T-helper 9 cell (primary cell): ENCODE measurements at places on chromosomes 11 and 22.
A peak's percentile ranks its signal among the peaks of the same experiment; 100 is the strongest.

DNA sequence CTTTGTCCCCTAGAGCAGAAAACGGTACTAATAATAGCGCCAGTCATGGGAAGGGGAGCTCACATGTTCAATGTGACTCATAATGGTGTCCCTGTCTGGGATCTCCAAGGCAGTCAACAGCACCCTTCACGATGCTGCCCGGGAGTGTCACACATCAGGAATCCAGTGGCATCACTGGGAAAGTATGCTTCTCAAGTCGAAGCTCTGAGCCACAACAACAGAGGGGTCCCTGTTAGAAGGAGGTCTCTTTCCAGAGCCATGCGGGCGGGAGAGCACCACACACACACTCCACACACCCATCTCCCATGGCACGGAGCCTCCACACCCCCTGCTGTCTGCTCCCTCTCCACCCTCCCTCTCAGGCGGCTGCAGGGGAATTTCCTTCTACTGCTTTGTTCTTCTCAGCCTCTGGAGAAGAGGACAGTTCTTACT is 119.7 kb downstream of the ETS1 start:
- DNase-seq, result peak; percentile 47

GRCh38 chr11:70348608-70349007 is 49.7 kb upstream of the CTTN start:
- no peak for DNase-seq

- DNase-seq, result no peak
Observed at GRCh38 chr11:10438458-10438857, 16.6 kb upstream of the AMPD3 start.

DNA sequence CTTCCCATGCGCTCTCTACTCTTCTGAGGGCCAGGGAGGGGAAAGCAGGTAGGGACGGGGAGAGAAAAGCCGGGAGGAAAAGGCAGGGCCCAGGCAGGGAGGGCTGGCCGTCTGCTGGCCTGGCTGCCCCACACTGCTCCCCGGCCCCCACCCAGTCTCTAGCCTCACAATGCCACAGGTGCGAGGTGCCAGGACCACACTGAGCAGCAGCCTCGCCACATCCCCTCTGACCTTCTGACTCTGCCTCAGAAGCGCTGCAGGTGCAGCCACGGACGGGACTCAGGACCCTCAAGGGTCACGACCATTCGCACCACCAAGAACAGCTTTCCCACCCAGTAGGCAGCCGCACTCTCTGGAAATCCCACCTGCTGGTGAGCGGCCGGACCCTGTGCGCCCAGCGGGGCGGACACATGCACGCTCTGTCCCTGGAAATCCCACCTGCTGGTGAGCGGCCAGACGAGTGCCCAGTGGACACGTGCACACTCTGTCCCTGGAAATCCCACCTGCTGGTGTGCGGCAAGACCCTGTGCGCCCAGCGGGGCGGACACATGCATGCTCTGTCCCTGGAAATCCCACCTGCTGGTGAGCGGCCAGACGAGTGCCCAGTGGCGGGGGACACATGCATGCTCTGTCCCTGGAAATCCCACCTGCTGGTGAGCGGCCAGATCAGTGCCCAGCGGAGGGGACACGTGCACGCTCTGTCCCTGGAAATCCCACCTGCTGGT is 20.1 kb downstream of the TOLLIP start:
- no peak for DNase-seq

GRCh38 chr11:46366661-46367161 is 14.8 kb upstream of the MDK start:
- DNase-seq, result no peak

DNA sequence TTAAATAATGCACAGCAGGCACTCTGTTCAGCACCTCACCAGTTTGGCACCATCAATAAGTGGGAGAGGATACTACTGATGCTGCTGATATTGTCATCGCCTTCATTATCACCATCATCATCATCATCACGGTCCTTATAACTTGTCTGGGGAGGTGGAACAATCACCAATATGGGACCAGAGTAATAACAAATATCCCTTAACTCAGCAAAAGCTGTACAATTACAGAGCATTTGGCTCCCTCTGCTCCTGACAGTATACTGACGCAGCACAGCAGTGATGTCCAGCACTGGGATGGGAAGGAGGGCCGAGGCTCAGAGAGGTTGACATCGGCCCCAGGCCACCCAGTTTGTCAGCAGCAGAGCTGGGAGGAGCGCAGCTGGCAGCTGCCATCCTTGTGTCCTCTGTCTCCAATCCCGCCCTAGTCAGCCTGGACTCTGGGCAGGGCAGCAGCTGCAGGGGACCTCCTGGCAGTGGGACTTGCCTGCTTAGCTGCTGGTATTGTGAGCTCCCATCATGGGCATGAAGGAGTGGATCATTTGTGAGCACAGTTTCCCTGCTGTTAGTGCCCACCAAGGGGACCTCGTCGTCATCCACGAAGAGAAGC is 90.0 kb downstream of the DHCR7 start:
- no peak for DNase-seq

GRCh38 chr11:83612891-83613766 is 327.0 kb upstream of the CCDC90B start:
- DNase-seq, result no peak

DNA sequence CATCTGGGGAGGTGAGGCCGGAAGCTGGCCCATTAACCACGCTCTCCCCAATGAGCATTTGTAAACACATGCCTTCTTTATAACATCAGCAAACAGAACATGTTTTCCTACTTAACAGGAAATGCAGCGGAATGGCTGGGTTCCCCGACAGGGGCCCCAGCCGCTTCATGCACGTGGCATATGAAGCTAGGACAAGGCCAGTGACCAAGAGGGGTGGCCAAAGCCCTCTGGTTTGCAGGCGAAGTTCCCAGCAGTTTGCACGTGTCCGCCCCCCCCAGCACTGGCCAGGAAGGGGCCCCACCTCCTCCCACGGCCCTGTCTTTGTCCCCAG is 38.7 kb upstream of the LINC01488 start:
- no peak for DNase-seq

DNA sequence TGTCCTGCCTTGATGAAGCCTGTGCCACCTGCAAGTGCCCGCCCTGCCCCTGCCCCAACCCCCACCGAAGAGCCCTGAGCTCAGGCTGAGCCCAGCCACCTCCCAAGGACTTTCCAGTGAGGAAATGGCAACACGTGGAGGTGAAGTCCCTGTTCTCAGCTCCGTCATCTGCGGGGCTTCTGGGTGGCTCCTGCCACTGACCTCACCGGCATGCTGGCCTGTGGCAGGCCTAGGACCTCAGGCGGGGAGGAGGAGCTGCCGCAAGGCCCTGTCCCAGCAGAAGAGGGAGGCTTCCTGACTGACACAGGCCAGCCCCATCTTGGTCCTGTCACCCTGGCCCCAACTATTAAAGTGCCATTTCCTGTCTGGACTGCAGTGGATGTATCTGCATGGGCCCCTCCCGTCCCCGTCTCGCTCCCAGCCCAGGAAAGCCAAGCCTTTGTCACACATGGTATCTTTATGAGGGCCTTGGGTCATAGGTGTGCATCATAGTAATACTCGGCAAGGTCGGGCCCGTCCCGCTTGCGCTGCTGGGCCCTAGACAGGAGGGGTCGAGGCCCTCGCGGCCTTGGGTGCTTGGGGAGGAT is 882 bp downstream of the FREY1 start:
- no peak for DNase-seq

DNA sequence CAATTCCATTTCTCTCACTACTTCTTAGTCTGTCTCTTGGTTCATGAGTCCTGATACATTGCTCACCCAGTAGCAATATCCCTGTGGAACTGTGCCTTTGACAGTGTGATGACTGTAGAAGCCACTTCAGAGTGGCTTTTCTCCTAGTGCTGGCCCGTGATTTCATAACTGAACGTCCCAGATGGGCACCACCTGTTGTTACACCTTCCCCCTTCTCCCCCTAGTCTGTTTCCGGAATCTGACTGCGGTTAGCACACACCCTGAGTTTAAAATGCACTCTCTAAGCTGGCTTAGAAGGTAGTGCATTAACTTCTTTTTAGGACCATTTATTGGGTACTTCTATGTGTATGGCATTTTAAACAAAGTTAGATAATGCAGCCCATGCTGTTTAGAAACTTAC is 83.0 kb downstream of the ALX4 start:
- DNase-seq, result no peak

DNA sequence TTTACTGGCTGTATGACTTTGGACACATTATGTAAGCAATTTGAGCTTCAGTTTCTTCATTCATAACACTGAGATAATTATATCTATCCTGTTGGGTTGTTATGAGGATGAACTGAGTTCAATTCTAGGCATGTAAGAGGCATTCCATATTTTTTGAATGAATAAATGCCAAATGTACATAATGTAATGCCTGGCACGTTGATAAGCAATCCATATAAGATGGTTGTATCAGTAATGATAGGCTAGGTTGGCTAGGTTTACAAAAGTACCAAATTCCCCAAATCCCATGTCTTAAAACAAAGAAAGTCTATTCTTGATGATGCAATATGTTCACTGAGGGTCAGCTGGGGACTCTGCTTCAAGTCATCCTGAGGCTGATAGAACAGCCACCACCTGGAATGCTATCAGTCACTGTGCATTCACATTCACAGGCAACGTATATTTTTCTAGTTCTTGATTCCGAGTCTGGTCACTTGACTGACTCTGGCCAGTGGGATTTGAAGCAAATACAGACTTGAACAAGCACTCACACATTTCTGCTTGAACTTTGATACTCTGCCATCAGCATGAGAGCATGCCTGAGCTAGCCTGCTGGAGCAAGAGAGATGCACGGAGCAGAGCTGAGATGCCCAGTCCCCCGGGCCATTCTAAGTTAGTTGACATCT is 104.0 kb upstream of the TIMP3 start:
- DNase-seq, result no peak

DNA sequence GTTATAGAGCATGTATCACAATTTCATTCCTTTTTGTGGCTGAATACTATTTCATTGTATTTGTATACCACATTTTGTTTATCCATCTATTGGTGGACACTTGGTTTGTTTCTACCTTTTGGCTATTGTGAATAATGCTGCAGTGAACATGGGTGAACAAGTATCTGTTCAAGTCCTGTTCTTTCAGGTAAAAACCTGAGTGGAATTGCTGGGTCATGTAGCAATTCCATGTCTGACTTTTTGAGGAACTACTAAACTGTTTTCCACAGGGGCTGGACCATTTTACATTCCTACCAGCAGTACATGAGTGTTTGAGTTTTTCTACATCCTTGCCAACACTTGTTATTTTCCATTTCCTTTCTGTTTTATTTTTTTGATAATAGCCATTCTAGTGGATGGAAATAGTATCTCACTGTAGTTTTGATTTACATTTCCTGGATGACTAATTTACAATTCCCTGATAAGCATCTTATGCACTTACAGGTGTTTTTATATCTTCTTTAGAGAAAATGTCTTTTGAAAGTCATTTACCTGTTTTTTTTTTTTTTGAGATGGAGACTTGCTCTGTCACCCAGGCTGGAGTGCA is 12.2 kb downstream of the CABIN1 start:
- no peak for DNase-seq

DNA sequence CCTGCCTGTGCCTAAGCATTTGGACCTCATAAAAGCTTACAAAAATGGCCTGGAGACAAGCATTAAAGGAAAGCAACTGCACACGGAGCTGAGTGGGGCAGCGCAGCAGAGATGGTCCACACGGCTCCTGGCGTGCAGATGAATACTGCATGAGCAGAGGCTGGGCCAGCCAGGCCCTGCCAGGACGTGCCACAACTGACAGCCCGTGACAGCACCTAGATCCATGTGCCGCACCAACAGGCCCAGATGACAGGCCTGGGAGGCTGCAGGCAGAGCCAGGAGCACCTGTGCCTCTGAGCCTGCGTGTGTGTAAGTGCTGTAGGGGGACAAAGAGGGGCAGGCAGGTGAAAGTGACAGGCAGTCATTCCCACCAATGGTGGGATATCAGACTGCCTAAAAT is 33.4 kb downstream of the MICAL3 start:
- no peak for DNase-seq

- no peak for DNase-seq
Observed at GRCh38 chr11:31932879-31933278, 121.8 kb upstream of the PAX6 start.

DNA sequence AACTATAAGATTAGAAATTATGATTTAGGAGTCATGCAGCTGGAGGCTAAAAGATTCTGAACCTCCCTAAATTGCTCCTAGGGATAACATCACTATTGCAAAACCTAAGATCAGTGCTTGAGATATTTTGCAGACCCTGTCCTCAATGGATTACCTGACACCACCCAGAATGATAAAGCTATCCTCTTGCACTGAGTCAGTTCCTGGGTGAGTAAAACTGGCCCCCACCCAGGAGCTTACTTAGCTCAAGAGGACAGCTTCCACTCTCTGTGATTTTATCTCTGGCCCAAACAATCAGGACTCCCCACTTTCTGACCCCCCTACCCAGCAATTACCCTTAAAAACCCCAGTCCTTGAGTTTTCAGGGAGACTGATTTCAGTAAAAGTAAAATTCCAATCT is 2074.4 kb upstream of the RAG2 start:
- DNase-seq, result no peak

- no peak for DNase-seq
Observed at GRCh38 chr11:19433367-19433766, 192.6 kb upstream of the E2F8 start.

DNA sequence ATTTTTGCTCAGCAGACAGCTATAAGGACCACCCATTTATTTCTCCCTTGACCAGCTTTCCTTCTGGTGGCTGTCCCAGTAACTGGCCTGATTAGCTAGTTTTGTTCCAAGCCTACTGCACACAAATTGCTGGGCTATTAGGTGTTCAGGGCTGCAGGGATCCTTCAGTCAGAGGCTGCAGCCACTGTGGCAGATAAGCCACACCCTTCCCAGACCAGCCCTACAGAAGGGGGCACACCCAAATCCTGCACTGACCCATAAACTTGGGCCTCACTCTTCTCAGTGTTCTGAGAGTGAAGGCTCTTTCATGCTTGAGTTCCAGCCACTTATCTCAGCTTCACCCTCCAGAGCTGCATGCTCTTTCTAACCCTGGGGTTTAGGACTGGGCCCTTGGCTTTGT is 200.0 kb downstream of the AASDHPPT start:
- DNase-seq, result no peak

DNA sequence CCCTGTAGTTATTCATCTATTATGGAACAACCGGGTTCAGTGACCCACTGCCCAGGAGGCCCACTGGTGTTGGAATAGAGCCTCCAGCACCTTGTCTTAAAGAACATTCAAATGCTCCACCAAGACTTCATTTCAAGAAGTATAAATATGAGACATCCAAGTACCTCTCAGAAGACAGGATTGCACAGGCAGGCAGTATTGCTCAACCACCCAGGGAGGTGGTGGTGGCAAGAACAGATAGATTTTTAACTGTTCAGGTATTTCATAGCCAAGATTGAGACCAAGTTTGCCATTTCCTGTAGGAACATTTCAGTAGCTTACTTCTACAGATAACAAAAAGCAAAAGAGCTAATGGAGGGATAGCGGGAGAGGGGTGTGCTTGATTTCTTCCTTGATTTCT is 78.7 kb downstream of the COMMD9 start:
- no peak for DNase-seq

- no peak for DNase-seq
Observed at GRCh38 chr11:36361901-36362391, 65.9 kb downstream of the PRR5L start.

GRCh38 chr22:20993304-20994127 is 8.4 kb downstream of the THAP7 start:
- no peak for DNase-seq

GRCh38 chr11:5600374-5600851 is 4.0 kb downstream of the TRIM6 start:
- DNase-seq, result peak; percentile 34
